Activated T-helper 9 cell treated with anti-CD3 and anti-CD28 coated beads, Interleukin-2, amount 50 U/mL, for 16 hours (primary cell): ENCODE measurements at places on chromosomes 6 and 20.

- DNase-seq: no peak
Observed at GRCh38 chr6:68649669-68650068, 14.6 kb downstream of the ADGRB3 start.

DNA sequence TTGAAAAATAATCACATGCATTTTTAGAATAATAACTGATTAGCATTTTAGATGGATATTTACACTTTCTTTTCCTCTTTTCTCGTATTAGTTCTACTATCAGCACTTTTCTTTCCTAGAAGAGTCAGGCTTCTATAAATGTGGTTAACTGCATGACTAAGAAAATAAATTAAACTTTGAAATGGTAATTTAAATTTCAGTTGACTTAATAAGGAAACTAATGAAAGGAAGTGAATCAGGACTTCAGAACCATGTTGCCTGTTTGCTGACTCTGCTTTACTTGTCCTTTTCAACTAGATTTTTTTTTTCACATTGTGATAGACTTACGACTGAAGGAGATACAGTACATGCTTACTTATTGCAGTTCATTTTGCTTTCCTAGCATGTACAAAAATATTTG, 1258.2 kb upstream of the EYS start:
- no peak for DNase-seq

- no peak for DNase-seq
Observed at GRCh38 chr6:53294611-53295010, 54.1 kb downstream of the ELOVL5 start.

DNA sequence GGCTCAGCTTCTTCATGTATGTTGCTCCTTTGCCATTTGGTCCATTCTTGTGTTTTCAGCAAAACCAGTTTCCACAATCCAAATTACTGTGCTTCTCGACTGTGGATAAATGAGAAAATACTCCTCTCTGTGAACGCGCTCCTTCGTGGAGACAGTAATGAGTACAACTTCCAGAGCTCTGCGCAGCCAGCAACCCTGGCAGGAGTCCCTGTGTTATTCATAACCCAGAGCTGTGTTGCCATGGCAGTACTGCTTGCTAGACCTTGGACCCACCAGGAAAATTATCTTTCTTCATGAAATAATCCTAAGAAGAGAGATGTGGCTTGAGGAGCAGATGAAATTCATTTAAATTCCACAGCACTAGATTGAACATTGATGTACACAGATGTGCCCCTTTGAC, 73.7 kb downstream of the SLC22A3 start:
- no peak for DNase-seq

- no peak for DNase-seq
Observed at GRCh38 chr6:470901-471448, 79.4 kb downstream of the IRF4 start.

DNA sequence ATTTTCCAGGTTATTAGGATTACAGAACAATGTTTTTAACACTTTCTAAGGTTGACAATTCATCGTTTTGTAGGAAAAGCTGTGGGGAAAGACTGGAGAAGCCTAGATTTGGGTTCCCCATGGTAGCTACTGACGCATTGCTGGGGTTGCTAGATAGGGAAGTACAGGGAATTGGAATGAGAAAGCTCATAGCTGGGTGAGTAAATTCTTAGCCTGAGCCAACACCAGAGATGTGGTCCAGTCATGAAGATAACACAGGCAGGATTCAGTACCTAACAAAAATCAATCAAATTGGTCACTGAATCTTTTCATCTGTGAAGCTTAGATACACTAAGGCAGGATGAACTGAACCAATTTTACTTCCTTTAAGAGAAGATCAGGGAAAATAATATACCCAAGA, 35.7 kb downstream of the RIN2 start:
- DNase-seq: no peak

- DNase-seq: no peak
Observed at GRCh38 chr20:64254156-64254555, 1.4 kb upstream of the PCMTD2 start.
